ENCODE measurements at places on chromosomes 1 and 21.

DNA sequence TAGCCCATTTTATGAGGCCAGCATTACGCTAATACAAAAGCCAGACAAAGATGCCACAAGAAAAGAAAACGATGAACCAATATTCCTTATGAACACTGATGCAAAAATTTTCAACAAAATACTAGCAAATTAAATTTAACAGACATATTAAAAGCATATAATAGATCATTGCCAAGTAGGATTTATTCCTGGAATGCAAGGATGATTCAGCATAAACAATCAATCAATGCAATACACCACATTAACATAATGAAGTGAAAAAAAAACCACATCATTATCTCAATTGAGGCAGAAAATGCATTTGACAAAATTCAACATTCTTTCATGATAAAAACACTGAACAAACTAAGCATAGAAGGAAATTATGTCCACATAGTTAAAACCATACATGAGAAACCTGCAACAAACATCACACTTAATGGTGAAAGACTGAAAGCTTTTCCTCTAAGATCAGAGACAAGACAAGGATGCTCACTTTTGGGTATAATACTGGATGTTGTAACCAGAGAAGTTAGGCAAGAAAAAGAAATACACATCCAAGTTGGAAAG is 22.9 kb upstream of the ATP1A1 start:
- DNase-seq, result no peak

- DNase-seq, result no peak
These were observed 14.0 kb downstream of the NR5A2 start for GRCh38 chr1:200041337-200042118.

DNA sequence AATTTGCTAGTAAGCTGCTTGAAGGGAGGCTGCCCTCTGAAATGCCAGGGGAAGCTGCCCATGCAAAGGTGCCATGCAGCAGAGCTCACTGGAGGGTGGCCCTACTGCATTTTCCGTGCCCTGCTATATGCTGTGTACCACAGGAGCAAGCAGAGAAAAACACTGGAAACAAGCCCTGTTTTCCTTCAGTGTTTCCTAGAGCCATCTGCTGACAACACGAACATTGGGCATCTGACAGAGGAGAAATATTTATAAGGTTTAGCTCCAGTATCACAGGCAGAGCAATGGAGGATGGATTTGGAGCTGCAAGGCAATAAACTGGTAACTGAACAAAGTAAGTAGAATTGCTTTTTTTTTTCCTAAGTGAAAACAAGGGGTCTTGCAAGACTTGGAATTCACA is 198.4 kb downstream of the USP25 start:
- no peak for DNase-seq

DNA sequence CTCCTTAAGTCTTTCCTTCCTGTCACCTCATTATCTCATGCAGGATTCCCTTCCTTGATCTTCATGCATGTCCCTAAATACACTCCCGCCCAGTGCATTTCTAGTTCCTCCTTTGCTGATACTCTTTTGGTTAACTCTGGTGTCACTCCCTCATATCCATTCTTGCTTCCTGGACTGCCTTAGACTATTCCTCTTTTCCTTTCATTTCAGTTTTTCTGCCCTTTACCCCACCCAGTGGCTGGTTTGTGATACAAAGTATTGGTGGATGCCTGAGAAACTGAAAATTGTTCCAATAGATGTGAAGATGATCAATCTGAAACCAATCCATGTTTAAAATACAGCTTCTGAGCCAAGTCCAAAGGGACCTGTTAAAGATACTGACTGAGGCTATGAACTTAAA is 553.8 kb upstream of the CAMK1G start:
- DNase-seq, result no peak

DNA sequence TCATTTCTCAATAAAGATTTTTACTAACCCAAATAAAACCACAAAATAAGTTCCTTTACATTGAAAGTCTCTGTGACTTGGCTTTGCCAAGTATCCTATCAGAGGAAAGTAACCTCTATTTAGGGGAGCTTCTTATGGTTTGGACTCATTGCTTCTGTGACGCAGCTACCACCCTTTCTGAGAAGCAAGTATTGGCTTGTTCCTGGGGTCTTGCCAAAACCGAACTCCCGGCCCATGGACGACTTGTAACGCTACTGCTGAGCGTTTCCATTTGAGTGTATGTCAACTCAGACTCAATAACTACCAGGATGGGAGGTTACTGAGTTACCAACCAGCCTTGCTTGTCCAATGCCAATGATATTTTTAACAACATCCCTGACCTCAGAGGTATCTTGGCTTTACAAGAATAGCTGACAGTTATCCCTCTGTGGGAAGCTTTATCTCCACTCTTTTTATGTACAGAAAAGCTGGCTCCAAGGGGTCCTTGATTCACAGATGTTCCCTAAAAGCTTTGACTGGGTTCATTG is 911.9 kb downstream of the TTLL7 start:
- DNase-seq, result no peak

DNA sequence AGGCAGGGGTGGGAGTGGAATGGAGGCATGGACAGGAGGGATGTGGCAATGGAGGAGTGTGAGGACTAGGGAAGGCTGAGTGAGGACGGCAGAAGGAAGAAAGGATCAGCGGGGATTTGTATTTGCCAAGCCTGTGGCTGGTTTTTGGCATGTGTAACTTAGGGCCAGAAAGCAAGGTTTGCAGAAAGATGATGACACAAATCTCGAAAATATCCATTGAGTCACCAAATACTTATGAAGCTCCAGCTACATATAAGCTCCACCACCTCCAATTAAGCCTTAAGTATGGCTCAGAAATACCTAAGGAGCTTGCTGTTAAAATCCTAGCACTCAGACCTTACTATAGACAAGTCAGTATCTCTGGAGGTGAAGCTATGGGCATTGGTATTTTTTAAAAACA is 90.1 kb downstream of the OMA1 start:
- no peak for DNase-seq

Data from CD4-positive, alpha-beta T cell treated with Interleukin-1 beta for 1 hour (primary cell).